Thoracic aorta (tissue), 2 donors: ENCODE measurements at places on chromosomes 2 and 18.

GRCh38 chr18:5964108-5964507 lies 68.8 kb upstream of the TMEM200C start:
- DNase-seq = no peak

DNA sequence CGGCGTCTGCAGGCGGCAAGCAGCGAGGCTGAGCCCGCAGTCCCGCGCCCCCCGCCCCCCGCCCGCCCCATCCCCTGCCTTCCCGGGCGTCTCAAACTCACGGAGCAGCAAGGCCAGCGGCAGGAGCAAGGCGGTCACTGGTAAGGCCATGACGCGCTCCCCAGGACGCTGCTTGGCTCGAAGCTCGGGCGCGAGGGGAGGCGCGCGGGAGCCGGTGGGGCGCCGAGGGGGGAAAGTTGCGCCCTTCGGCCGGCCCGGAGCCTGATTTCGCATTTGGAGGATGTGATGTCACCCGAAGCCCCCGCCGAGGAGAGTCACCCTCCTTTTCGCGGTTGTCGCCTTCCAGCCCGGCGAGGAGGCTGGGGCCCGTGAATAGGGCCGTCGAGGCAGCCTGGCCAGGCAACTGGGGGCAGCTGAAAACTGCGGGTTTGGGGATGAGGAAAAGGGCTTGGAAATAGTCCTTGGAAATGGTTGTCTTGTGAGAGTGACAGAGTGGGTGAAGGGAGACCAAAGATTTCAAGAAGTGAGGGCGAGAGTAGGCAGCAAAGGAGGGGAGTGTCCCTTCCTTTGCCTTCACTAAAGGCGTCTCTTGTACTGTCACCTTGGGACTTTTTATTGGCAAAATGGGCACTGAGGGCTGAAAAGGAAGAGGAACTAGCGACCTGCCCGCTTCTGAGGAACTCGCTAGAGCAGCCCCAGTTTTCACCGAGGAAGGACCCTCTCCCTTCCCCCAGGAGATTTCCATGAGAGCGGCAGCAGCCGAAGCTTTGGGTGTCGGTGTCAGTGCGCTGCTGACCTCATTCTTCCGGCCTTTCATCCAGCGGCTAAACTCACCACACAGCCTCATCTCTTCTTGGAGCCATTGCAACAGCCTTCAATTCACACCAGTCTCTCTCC lies at the start of gene CD8A:
CD8A (minus strand) TSS at position 238 of the 897 bp plus-strand sequence; CDS start at position 150, 88 bp downstream.
- no peak for DNase-seq

GRCh38 chr2:152359573-152360363 lies 24.8 kb downstream of the FMNL2 start:
- no peak for DNase-seq

DNA sequence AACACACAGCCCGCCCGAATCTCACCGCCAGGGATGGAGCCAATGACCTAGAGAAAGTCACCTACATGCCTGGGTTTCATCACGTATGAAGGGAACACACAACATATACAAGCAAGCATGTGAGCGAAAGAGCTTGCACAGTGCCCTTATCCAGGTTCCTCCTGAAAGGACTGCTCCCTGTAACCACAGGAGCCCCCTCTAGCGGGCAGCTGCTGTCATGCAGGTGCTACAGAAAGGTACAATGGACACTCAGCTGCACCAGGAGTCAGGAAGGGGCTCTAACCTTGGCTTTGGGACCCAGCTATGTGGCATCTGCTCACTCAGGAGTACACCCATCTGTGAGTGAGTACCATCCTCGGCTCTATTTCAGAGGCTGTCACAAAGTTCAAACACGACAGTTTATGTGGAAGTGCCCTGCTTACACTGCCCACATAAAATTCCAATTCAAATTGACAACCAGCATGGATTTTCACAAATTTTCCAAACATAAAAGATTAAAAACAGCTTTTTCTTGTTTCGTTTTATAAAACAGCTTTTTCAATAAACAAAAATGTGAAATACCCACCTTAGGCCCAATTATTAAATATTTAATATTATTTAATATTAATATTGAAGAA lies 3.5 kb downstream of the NDUFA10 start:
- no peak for DNase-seq

DNA sequence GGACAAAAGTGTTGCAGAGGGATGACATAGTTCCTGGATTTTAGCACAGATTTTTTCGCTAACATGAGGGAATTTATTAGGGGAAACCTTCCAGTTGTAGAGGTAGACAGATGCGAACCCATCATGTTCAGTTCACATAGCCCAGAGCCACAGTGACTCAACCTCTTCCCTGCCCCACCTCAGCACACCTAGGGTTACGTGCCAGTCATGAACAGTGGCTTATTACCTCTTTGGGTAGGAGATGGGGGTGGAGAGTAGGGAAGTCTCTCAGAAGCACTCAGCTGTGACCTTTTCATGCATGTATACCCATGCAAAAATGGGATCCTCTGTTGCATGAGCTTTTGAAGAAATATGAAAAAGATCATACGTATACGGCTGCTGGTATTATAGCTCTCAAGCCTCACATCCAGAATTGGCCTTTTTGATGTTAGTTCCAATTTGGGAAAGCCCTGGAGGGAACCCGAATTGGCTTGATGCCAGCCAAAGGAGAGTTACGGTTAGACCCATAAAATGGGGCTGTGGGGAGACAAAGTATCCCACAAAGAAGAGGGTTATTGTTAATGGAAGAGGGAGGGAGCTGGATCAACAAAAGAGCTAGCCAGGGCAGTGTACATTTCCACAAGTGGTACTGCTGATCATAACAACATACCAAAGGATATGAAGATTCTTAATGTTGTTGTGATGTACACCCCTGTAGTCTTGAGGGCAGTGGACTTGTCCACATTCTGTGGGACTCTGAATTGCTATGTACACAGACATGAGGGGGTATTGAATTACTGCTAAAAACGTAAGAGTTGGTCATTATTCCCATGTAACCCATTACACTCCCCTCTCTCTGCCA lies 4.9 kb downstream of the TANC1 start:
- no peak for DNase-seq

GRCh38 chr2:71125506-71126294 lies 4.3 kb downstream of the MCEE start:
- no peak for DNase-seq

DNA sequence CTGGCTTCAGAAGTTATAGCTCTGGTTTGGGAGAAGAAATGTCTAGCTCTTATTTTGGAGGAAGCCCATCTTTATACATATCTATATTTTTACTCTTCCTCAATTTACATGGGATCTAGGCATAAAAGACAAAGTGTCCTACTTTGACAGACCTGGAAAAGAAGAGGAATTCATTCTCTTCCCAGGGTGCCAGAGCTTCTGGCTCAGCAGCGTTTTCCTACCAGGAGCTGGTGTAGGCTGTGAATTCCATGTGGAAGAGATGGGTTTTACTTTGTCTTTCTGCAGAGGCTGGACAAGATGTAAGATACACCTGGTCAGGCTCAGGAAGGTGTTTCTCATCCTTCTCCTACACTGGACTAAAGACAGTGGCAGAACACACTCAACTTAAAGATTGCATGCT lies 50.2 kb upstream of the LYPD6B start:
- no peak for DNase-seq

- DNase-seq = no peak
Measured at GRCh38 chr2:190179754-190180312, 117.3 kb upstream of the MSTN start.

DNA sequence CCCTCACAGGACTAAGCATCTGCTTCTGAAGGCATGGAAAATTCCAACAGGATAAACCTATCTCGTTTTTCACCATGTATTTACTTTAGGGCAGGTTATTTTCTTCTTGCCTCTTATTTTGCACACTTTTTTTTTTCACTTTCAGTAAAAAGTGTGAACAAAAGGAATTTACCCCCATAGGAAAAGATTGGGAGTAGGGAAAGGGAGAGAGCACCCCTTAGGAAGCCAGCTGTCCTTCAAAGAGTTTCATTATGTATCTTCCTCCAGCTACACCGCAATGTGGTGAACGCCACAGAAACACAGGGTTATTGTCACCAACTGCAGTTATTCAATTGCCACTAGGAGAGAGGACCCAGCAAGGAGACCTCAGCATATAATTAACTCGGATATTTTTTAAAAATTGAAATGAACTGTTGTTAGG lies 286.2 kb upstream of the VRK2 start:
- DNase-seq = no peak

DNA sequence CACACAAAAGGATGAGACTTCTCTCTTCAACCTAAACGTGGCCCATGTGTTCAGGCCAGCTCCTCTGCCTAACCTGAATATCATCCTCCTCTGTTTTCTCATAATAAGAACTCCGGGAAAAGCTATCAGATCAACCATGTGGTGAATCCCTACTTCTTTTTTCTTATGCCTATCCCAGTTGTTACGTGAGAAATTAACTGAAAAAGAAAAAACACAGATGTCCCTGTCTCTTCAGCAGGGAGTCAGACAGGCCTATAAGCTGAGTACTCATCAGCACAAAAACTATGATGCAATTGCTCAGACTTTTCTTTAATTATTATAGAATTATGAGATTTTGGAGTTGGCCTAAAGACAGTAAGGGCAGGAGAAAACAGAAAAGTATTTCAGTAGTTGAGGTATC lies 613.0 kb upstream of the FSHR start:
- no peak for DNase-seq

- no peak for DNase-seq
Measured at GRCh38 chr2:100786297-100786658, 33.7 kb upstream of the NPAS2 start.

DNA sequence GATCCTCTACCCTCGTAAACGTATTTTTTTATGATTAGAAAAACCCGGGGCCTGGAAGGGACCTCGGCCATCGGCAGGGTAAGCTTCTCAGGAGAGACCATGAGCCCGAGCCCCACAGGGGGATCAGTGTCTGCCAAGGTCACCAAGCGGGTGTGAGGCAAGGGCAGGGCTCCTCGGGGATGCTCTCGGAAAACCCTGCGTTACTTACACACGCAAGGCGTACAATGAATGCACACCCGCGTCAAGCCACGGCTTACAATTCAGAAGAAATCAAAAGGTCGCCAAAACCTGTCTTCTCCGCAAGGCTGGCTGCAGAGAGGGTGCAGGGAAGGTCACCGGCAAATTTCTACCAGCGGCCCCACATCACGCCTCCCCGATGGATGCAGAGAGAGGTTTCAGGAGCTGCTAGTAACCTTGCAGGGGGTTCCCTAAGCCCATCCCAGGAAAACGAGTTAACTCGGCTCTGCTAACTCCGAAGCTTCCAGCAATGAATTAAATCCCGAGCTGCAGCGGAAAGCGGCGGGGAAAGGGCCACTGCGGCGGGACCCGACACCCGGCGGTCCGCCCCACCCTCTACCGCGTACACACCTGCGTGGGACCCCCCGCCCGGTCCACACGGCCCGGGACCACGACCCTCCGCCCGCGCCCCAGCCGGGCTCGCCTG lies 638 bp downstream of the ST3GAL5 start:
- no peak for DNase-seq

DNA sequence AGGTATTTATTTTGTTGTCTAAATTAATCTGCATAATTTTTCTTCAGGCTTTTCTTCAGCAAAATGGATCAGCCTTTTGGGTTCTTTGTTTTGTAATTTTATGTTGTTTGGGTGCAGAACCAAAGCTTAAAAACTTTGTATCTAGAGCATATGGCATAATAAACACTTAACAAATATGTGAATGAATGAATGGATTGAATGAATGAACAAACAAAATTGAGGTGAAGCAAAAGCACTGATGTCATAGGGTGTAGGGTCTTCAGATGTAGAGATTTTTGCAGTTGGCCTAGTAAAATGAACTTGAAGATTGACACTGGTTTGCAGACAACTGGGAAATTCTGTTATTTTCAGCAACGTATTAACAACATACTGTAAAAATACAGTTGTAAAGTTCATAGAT lies 17.3 kb downstream of the VAPA start:
- DNase-seq = no peak

DNA sequence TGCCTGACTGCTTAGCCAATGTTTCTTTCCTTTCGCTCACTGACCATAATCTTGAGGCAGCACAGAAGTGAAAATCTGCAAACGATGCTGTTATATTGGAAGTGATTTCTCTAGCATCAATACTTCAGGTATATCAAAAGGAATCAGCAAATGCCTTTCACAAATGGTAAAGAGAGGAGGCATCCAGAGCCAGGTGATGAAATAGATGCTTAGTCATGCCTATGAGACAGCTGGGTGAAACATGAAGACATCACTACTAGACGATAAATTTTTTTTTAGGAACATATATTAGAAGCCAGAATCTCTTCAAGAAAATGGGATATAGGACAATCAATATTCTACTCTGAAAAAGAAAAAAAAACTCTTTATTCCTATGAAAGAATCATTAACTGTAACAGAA lies 249.2 kb upstream of the SLC39A10 start:
- no peak for DNase-seq

GRCh38 chr18:56902653-56903052 lies 244.2 kb upstream of the BOD1L2 start:
- no peak for DNase-seq

DNA sequence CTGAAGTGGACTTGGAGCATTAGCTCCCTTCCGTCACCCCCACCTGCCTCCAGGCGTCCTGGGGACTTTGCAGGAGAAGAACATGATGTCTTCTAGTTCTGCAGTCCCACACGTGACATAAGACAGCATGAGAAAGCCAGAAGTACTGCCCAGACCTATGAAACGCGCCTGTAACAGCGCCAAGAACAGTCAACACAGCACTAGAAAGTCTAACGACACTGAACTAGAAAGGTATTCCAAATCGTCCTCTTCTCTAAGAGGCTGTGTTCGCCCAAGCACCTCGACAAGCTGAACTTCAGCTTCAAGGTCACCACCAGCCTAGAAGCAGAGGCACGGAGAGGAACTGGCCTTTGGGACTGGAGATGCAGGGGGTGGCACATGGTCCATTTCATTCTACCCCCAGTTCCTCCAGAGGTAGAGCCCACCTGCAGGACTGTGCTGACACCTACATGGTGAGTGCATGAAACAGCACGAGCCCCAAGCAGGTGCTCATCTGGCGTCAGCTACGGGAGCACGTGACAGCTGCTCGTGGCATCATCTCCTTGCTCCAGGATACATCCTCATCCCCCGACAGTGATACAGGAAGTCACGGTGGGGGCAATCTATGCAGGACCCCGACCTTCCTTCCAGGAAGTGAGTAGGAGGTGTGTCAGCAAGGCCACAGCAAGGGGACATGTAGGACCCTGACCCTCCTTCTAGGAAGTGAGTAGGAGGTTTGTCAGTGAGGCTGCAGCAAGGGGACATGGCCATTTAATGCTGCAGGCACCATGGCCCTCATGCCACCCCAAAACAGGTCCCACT lies 3.7 kb downstream of the HDAC4 start:
- no peak for DNase-seq

GRCh38 chr2:212814941-212815340 lies 276.3 kb upstream of the ERBB4 start:
- DNase-seq = no peak

DNA sequence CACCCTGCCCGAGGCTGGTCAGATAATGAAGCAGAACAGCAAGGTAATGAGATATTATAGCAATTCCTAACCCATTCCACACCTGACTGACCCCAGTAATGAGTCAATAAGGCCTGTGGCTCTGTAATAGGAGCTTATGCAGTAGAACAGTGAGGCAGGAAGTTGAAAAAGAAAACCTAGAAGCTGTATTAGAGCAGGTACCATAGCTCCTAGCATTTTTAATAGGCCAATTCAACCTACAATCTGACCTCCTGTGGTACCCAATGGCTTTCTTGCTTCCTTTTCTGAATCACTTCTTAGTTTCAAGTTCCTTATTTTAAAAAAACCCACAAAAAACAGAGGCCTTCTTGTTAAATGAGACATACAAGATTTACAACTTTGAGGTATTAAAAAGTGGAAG lies 43.6 kb upstream of the MAP2 start:
- no peak for DNase-seq
